ENCODE measurements at places on chromosomes 2 and 18.

- DNase-seq: no peak
Observed at GRCh38 chr2:96890726-96891385, 21.0 kb upstream of the SEMA4C start.

DNA sequence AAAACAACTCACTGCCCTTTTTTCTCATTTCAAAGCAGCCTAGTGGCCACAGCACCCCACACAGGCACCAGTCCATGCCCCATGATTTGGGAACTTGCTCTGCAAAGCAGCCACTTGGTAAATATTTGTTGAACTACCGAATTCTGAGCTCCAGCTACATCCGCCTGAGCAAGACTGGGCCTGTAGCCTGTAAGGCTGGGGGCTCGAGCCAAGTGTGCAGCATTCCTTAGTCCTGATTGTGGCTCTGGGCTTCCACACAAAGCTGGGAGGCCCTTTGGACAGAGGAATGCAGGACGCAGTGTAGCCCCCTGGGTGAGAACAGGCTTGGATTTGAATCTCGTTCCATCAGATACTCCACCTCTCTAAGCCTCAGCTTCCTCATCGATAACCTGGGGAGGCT lies 88.4 kb downstream of the ACTR2 start:
- no peak for DNase-seq

- DNase-seq: no peak
Observed at GRCh38 chr2:104654811-104655210, 199.1 kb upstream of the POU3F3 start.

DNA sequence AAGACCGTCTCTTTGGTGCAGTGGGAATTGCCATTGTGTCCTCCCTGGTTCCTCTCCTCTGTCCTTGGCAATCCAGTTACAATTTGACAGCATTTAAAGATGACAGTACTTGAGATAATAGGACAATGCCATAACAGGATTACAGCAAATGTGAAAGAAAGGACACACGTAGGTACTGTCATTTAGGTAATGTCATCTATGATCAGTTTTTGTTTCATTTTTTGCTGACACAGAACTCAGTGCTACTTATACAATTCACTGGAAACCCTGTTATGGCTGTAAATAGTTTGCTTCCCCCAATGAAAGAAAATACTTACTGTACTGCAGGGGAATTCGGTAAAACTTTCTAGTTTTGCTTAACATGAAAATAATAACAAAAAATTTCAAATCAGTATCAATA lies 65.2 kb downstream of the BCL11A start:
- no peak for DNase-seq

GRCh38 chr2:133109772-133110171 lies 439.8 kb upstream of the LYPD1 start:
- peak; percentile 17 for DNase-seq

GRCh38 chr2:53859206-53860181 lies at the start of gene GPR75:
TSS of gene GPR75 (minus strand) at chr2:53859967. CDS start at chr2:53854756, 5,211 bp downstream.
- no peak for DNase-seq

GRCh38 chr2:171459498-171459897 lies 25.5 kb downstream of the DCAF17 start:
- DNase-seq: no peak

- peak; percentile 78 for DNase-seq
Observed at GRCh38 chr2:70647873-70648481, 94.4 kb upstream of the TGFA start.

DNA sequence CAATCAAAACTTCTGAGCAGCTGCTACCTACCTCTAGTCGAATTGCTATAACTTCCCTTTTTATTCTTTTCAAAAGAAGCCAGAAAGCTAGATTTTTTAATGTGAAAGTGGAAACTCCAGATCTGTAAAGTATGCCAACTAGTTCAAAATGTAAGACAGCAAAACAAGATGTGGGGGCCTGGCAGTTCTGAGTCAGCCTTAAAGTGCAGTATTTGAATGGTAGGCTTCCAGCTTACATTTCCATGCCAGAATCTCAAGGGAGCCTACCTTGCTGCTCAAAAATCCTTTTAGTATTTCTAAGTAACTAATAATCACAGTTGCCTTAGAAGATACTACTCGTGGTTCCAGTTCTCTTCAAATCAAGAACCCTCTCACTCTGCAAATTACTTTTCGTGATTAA lies 1288.7 kb downstream of the LRP1B start:
- DNase-seq: no peak

GRCh38 chr18:1036926-1037325 lies 132.3 kb downstream of the ADCYAP1 start:
- no peak for DNase-seq

DNA sequence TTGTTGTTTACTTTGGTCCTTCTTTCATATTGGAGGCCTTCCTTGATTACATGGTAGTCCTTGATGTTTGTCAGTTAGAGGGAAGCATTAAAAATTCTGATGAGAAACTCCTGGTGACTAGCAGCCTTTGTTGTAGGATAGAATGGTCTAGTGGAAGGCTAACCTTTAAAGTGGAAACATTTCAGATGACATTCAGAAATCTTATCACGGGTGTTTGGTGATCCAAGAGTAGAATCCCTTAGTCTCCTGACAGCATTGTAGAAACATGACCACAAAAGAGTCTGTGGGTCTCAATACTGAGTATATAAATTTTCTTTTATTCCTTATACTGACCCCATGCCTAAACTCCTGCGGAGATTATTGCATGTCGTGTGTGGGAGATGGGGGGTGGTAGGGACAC lies 13.4 kb downstream of the MARCHF7 start:
- no peak for DNase-seq

GRCh38 chr2:13480057-13480456 lies 763.3 kb downstream of the TRIB2 start:
- DNase-seq: no peak

- DNase-seq: no peak
Observed at GRCh38 chr2:2901384-2902345, 476.0 kb downstream of the EIPR1 start.

- DNase-seq: no peak
Observed at GRCh38 chr18:40375837-40376236, 1579.2 kb upstream of the PIK3C3 start.

DNA sequence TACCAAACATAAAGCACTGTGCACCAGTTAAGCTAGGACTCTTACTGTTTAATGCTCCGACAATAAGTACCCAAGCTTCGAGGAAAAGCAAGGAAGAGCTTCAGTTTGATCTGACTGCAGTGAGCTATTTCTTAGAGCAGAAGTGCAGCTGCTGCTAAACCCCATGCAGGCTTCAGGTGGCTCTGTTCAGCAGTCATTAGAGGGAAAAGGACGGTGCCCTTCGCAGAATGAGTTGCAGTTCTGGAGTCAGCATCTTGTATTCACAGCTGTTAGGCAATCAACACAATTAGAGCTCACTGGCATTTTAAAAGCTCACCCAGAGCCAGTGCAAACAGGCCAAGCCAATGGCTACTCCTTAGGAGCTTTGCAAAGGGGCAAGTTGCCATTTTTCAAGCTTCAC lies 1.5 kb upstream of the CERKL start:
- DNase-seq: no peak

DNA sequence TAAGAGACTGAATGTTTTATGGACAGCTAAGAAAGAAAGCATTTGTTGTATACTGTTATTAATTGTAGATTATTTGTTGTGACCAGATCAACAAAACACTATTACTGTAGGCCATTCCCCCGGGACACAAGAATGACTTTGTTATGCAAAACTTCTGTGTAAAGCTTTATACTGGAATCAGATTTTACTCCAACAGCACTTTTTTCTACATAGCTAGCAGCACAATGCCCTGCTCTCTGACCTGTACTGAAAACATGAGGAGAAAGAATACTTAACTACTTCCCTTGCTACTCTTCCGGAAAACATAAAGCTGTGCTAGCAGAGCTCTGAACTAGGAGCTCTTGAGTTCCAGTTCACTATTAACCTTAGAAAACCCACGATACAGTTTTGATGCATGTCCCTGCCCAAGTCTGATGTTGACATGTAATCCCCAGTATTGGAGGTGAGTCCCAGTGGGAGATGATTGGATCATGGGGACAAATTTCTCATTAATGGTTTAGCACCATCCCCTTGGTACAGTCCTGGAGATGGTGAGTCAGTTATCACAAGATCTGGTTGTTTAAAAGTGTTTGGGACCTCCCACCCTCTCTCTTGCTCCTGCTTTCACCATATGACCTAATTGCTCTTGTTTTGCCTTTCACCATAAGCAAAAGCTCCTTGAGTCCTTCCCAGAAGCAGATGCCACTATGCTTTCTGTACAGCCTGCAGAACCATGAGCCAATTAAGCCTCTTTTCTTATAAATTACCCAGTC lies 601.1 kb upstream of the PIK3C3 start:
- DNase-seq: no peak

GRCh38 chr2:96940980-96941775 lies 45.2 kb downstream of the FAM178B start:
- no peak for DNase-seq

DNA sequence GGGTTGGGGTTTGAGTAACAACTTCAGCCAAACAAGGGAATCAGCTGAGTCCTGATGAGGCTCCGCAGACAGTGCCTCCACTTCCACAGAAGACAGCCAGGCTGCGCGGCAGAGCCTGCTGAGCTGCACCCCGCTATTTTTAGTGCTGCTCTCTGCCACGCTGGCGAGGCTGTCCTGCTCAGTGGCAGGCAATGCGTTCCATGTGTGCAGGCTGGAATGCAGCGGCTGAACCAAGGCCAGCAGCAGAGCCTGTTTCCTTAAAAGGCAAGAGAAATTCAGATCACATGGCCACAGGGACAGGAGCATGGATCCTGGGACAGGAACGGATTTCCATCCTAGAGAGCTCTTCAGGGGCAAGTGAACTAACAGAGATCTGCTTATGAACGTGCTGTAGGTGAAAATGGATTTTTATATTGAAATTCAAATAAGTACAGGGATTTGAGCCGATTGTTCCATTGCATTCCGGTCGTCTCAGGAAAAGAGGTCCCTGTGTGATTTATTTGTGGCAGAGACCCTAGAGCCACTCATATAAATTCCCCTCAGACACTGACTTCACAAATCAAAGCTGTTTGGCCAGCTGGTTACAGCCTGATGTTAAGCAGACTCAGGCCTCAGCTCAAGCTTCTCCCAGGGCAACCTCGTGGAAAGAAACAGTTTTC lies 98.7 kb downstream of the COL6A3 start:
- peak; percentile 44 for DNase-seq

- peak; percentile 71 for DNase-seq
Observed at GRCh38 chr2:30422444-30423040, 24.5 kb upstream of the LCLAT1 start.

DNA sequence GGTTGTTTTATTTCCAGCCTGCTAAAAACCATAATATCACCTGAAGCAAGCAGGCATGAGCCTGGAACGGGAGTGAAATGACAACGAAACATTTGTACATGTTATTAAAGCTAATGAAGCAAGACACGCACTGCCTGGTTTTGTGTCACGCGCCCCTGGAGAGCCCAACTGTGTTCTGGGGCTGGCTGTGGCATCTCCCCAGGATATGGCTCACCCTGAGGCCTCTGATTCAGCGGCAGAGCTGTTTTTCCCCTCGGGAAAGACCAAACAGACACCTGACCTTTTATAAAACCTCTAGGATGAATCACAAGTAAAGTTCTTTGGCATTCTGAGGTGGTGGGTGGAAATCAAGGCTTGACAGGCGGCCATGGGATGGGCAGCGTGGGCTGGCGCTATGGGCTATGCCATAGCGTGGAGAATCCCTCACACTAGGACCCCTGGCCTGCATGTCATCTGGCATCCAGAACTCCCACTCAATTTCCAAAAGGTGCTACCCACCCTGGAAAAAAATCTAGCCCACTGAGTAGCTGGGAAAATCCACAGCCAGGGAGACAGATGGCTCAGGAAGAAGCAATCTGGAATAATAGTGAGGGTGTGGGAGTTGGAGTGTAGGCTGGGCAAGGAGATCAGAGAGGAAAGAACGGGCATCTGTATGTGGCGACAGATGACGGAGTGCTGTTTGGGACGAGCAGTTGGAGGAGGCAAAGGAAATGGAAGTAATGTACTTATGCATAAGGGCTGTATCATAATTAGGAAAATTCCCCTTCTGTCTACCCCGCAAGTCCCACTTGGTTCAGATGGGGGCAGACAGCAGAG lies 262.0 kb downstream of the AFF3 start:
- peak; percentile 85 for DNase-seq

DNA sequence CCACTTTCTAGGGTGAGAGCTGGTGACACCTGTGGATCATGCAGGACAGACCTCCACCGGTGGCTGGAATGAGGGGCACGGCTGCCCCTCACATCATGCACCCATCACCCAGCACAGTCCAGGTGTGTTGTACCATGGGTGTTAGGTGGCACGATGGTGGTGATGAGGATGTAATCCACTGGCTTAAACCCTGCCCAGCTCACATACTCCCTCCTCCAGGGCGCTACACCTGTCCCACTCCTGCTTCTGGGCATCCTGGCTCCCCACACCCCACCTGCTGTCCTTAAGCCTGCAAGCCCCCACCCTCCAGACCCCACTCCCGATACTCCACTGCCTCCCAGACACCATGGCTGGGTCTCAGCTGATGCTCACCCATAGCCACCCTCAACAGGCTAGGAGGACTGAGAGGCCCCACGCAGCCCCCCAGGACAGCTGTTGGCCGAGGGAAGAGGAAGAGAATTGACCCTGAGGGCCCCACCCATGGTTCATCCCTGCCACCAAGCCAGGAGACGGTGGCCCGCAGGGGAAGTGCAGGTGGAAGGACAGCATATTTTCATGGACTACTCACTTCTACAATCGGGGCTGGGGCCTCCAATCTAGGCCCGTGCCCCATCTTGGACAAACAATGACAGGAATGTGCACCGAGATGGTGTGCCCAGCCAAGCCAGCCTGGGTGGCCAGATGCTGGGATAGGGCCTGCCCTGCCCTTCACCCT lies 34.3 kb downstream of the MAL start:
- DNase-seq: no peak

GRCh38 chr2:195252018-195252417 lies 405.0 kb upstream of the SLC39A10 start:
- no peak for DNase-seq

DNA sequence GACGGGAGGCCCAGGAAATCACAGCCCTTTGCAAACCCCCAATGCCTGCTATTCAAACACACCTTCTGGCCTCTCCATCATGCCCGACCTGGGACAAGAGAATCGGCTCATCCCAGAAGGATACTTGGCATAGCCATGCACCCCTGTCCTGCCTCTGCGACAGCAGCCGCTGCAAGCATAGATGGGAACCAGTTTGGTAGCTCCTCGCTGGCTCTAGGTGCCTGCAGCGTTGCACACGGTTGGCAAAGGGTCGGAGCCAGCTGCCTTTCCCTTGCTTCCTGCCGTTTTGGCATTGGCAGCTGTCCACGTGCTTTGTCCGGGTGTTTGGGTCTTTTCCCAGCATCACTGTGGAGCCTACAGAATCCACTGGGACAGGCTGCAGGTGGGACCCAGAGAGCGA lies 76.9 kb downstream of the TWIST2 start:
- DNase-seq: no peak

GRCh38 chr18:23530195-23530594 lies 26.9 kb downstream of the RMC1 start:
- DNase-seq: no peak

DNA sequence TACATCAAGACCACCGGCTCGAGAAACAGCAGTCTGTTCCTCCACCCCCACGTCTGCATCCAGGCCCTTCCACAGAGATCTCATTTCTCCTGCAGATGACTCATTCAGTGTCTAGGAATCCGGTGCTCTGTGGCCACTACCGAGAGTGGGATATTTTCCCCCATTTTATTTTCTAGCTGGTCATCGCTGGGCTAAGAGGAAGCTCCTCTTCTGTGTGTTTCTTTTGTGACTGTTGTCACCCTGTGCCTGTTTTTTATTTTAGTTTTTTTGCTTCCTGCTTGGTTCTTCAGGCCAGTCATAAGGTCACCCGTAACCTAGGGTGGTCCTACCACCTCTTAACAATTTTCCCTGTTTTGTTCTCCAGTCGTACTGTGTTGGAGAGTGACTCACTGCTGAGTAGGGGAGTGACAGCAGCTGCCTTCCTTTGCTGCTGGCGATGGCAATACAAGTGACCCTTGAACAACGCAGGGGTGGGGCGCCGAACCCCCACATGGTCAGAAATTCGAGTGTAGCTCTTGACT lies 6.7 kb downstream of the RAMP1 start:
- DNase-seq: peak; percentile 78
